ENCODE measurements at places on chromosomes 1 and 21. TPM values are rescaled to one million over a fixed set of nuclear protein-coding genes. Genes with fewer than 3 reads are reported as not detected.

CFHR1 gene
- 1.1 TPM for total RNA-seq

ZNF593OS gene
- not detected for total RNA-seq

JAM2 gene
- 3.0 TPM for total RNA-seq

KRTAP11-1 gene
- not detected for total RNA-seq

DCDC2B gene
- not detected for total RNA-seq

PI4KB gene
- 41.0 TPM for total RNA-seq

CACHD1 gene
- 11.6 TPM for total RNA-seq

USP25 gene
- 37.3 TPM for total RNA-seq
